ENCODE measurements at places on chromosomes 7 and 10.

DNA sequence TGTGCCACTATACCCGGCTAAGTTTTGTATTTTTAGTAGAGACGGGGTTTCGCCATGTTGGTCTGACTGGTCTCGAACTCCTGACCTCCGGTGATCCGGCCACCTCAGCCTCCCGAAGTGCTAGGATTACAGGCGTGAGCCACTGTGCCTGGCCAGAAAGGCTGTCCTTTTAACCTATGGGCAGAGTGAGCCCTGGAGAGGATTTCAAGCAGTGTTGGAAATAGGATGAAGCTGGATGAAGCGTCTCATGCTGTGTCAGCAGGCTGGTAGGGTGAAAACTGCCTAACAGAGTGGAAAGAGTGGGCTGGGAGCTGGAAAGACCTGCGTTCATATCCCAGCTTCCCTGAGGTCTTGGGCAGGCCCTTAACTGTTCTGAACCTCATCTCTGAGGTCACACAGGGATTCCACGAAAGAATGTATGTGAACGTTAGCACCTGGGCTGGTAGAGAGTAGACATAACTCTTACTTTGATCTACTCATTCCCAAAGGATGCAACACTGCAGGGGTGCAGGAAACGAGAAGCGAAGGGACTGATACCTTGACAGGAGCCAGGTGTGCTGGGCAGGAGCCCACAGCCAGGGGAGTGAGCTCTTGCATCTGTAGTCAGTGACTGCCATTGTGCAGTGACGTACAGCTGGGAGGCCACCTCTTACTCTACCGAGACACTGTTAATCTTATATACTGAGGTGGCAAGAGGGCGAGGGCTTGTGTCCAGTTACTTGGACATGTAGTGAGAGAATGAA is 34.1 kb downstream of the WBP1L start:
- DNase-seq, result no peak

DNA sequence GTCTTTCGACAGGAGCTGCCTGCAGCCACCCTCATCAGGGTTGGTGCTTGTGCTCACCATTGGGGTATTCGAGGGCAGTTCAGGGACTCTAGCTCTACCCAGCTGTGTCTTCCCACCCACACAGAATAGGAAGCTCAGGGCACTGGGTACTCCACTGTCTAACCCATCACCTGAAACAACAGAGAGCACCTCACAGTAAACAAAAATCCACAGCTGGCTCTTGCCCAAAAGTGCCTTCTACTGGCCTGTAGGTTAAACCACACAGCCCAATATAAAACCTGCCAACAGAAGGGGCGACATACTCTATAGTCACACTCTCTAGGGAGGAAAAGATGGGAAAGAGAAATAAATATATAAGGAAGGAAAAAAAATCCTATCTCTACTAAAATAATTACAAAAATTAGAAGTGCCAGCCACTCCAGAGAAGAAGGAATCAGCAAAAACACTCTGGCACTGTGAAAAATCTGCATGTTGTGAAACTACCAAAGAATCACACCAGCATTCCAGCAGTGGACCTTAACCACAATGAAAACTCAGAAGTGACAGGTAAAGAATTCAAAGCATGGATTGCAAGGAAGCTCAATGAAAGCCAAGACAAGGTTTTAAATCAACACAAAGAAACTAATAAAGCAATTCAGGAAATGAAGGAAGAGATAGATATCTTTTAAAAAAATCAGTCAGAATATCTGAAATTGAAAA is 110.0 kb downstream of the HGF start:
- no peak for DNase-seq

GRCh38 chr7:84490661-84491060 is 296.1 kb upstream of the SEMA3A start:
- no peak for DNase-seq

DNA sequence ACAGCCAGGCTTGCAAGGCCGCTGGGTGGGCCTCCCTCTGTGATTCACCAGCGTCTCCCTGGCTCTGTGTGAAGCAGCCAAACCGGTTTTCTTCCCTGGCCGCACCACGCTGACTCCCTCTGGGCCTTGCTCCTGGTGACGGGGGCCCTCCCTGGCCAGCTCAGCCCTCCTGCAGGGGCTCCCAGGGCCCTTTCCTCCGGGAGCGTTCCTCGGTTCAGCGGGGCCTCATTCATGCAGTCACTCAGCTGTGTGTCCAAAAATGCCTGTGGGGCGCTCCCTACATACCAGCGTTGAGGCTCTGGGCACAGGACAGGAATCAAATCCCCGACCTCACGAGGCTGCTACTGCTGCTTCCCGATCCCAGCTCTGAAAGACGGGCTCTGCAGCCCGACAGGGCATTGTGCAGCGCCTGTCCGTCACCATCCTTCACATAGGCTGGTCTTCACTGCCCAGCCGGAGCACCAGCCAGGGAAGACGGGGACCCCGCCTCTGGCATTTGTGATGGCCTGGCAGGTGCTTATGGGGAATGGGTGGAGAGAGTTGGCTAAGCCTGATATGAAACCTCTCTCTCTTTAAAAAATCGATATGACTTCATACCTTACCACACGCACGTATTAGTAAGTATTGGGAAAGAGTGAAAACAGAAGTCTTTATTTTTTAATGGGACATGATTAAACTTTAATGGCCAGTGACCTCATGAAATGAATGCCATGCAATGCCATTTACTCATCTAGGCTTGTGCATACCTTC is 110.0 kb upstream of the SHH start:
- DNase-seq, result no peak

DNA sequence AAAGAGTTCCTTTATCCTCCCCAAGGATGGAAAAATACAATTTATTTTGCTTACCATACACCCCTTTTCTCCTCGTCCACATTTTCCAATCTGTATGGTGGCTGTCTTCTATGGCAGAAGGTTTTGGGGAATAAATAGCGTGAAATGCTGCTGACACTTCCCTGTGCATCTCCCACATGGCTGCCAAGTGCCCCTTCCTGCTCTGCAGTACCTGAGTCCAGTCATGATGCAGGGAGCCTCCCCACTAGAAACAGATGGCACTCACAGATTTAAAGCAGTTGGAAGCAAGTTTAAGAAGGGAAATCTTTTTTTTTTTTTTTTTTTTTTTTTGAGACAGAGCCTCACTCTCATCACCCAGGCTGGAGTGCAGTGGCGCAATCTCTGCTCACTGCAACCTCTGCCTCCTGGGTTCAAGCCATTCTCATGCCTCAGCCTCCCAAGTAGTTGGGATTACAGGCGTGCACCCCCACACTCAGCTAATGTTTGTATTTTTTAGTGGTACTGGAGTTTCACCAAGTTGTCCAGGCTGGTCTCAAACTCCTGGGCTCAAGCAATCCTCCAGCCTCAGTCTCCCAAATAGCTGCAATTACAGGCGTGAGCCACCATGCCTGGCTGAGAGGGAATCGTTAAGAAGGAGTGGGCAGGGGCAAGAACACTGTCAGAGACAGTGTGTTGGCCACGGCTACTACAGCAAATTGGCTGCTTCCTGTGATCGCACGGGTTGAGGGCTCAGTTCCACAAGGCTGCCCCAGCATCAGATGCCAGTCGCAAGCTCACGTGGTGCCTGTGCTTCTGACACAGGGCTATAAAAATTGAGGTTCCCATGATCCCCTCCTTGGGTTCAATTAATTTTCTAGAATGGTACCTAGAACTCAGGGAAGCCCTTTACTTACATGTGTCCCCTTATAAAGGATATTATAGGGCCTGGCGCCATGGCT is 5.3 kb upstream of the PILRA start:
- no peak for DNase-seq
